ENCODE measurements at places on chromosomes 12 and 14. TPM values are rescaled to one million over a fixed set of nuclear protein-coding genes. Genes with fewer than 3 reads are reported as not detected.

Gene SPIC
- not detected for polyA plus RNA-seq

Gene ADAM20
- 0.14 TPM for polyA plus RNA-seq

Gene SMOC1
- 1.6 TPM for polyA plus RNA-seq

Gene CLMN
- 28.6 TPM for polyA plus RNA-seq

Gene KLHL28
- 13.1 TPM for polyA plus RNA-seq

Gene RBP5
- polyA plus RNA-seq, result 18.4 TPM

Gene GDF3
- 0.68 TPM for polyA plus RNA-seq

GRCh38 chr14:61659582-61659981 is 35.7 kb upstream of the HIF1A start:
- no peak for DNase-seq

GRCh38 chr12:123532808-123533649 is 490 bp downstream of the RILPL1 start:
- no peak for DNase-seq

GRCh38 chr14:82855912-82856391 is 1322.3 kb upstream of the SEL1L start:
- DNase-seq, result peak; percentile 16

DNA sequence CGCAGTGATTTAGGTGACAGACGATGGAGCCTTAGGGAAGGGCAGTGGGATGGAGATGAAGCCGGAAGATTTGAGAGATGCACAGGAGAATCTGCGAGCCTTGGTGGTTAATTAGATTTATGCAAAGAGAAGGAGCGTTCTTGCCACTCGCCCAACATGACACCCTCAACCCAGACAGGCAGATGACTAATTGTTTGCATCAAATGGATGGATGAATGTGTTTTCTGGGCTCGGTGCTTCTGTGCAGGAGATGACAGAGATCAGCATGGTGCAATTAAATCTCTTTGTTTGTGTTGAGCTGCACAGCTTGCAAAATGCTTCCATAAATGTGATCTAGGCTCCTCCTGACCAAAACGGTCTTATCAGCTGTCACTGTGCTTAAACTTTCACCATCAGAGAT is 202.3 kb upstream of the PRMT8 start:
- DNase-seq, result no peak

DNA sequence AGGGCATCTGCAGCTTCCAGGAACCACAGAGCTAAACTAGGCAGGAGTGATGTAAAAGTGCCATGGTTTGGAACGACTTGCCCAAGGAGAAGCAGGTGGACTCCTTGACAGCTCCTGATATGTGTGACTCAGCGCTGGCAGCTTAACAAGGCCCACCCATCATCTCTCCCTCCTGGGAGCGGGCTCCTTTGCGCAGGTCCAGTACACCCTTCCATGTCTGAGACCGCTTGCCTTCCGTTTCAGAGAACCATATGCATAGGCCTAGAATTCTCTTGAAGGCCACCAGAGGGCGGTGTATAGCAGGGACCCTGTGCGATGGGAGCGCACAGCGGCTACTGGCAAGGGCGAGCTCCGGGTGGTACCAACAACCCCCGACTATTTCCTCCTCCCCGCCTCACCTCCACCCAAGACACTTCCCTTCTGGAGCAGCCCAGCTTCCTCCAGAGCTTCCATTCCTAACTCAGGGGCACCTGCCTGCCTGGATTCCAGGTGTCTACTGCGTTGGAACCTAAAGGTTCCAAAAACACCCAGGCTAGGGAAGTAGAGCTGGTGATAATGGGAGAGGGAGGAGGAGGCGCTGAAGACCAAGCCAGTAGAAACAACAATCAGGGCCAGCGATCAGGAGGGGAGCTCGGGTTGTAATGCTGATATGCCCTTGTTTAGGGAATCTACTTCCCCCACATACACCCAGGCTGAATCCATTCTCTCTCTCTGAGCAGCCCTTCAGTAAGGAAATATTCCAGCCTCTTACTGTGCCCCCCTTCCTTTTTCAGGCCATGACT is 6.3 kb downstream of the DHH start:
- no peak for DNase-seq

DNA sequence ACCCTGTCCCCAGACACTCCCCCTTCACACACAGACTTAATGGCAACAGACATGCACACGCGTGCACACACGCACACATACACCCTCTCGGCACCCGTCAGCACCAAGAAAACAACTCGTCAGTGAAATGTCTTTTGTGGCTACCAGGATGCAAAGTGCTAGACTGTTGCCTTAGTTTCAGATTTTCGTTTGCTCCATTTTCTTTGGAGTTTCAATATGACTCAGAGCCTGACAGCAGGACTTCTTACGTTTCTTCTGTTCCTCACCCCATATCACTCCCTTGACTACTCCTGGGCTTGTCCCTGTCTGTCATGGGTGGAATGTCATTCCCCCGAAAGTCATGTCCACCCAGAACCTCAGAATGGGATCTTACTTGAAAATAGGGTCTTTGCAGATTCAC is 182.9 kb downstream of the GLT1D1 start:
- no peak for DNase-seq

- DNase-seq, result no peak
These were observed 141.6 kb downstream of the ATP23 start for GRCh38 chr12:58082996-58083395.

DNA sequence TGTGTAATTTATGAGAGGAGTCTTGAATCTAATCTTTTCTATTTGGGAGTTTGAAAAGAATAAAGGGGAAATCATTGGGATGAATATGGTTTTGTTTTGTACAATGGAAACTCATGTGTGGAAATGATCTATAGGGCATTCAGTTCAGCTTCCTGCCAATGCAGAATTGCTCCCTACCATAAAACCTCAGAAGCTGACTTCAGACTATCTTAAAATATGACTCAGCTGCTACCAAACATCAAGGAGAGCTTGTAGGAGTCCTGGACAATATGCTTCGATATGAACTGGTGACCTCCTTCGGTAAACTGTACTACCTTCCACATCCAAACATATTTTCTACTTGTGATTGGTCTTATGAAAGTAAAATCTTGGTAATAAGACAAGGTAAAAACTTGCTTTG is 160.6 kb downstream of the CAPZA3 start:
- no peak for DNase-seq

- DNase-seq, result no peak
These were observed 18.1 kb downstream of the CABP1 start for GRCh38 chr12:120658286-120659150.

GRCh38 chr12:94872671-94872970 is 130.9 kb downstream of the NDUFA12 start:
- no peak for DNase-seq

GRCh38 chr12:31019561-31019960 is 54.1 kb upstream of the DDX11 start:
- no peak for DNase-seq

DNA sequence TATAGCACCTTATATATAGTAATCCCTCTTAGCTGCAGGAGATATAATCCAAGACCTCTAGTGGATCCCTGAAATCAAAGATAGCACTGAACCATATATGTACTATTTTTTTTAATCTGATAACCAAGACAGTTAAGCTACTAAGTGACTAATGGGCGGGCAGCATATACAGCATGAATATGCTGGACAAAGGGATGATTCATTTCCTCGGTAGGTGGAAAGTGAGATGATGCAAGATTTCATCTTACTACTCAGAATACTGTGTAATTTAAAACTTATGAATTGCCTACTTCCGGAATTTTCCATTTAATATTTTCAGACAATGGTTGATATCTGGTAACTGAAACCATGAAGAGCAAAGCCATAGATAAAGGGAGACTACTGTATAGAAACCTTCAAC is 36.2 kb downstream of the PRMT8 start:
- no peak for DNase-seq

- DNase-seq, result no peak
These were observed 71.7 kb downstream of the KCNC2 start for GRCh38 chr12:75137896-75138295.

DNA sequence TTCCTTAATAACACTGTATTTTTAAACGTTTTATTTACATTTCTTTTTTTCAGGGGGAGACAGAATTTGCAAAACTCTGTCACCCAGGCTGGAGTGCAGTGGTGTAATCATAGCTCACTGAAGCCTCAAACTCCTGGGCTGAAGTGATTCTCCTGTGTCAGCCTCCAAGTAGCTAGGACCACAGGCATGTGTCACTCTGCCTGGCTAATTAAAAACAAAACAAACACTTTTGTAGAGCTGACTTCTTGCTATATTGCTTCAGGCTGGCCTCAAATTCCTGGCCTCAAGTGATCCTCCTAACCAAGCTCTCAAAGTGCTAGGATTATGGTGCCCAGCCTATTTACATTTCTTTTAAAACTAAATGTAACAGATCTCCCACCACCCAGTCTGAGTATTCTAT is 12.7 kb downstream of the CPSF6 start:
- DNase-seq, result no peak

DNA sequence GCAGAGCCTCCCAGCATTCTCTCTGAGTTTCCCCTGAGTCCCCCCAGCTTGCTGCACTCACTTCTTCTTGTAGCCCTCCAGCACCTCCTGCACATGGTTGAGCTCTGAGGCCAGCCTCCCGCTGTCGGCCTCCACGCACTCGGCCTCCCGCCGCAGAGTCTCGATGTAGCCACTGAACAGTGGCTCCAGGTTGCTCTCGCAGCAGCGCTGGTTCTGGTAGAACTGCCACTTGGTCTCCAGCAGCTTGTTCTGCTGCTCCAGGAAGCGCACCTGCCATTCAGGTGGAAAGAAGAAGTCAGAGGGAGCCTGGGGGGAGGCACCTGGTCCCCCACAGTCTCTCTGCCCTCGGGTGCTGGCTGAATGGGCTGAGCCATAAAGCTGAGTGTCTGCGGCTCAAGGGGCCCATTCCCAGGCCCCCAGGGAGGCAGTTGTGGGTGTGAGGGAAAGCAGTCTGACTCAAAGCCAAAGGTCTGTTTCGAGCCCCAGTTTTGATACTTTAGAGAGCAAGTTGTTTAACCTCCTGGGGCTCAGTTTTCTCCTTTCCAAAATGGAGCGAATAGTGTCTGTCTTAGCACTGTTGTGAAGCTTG is 2.3 kb downstream of the KRT85 start:
- DNase-seq, result no peak

DNA sequence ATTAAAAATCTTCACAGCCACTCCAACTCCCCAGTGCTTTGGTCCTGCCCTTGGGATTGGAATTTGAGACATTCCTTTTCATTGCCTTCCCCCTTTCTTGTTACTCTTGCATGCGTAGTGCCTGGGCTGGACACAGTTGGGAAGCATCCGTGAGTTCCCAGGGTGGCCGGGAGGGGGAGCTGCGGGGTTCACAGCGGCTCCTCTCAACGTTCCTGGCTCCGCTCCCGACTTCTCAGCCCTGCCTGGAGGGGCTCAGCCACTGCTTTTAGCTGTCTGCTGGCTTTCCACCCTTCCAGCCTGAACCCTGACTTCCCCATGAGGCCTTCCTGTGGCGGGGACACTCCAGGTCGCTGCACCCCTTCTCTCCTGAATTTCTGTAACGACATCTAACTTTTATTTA is 3.2 kb downstream of the TEX52 start:
- DNase-seq, result no peak

GRCh38 chr12:27707216-27707615 is 3.4 kb upstream of the MRPS35 start:
- no peak for DNase-seq

DNA sequence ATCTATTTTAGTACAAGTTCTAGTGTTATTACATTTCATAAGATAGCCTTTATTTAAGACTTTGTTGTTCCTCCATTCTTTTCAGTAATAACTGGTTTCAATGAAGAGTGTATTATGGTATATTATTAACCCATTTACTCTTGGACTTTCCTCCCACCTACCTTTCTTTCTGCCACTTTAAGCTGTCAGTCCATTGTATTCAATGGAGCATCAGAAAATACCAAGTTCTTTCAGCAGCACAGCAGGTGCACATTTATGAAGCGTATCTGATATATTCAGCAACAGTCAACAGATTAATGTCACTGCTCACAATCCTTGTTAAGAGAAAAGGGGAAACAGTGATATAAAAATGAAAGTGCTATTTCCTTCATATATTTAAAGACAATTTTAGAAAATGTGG is 660.9 kb downstream of the C12orf50 start:
- no peak for DNase-seq

GRCh38 chr14:92105893-92106142 is 564 bp downstream of the ATXN3 start:
- DNase-seq, result no peak

- DNase-seq, result no peak
These were observed 1415.2 kb downstream of the AACS start for GRCh38 chr12:126480451-126480850.

Measured in left renal pelvis (tissue), 4 donors.